COLO829 (cell line): ENCODE measurements at places on chromosomes 5 and 9.
A peak's percentile ranks its signal among the peaks of the same experiment; 100 is the strongest.

DNA sequence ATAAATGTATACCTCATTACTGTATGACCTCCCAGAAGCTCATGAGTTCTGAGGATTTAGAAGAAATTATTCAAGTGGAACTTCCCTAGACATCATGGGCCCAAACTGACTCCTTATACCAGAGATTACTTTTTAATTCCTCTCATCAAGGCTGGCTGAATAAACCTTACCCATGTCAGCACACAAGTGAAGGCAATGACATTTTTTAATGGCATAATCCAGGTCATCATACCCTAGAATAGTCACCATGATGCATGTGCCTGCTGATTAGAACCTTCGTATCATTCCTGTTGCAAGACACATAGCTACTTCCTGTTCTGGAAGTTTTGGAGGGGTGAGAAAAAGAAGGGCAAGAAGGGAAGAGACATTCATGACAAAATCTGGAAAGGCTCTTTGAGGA, 49.8 kb upstream of the IFNK start:
- no peak for DNase-seq

GRCh38 chr5:102767862-102768261, 12.8 kb downstream of the PAM start:
- no peak for DNase-seq

DNA sequence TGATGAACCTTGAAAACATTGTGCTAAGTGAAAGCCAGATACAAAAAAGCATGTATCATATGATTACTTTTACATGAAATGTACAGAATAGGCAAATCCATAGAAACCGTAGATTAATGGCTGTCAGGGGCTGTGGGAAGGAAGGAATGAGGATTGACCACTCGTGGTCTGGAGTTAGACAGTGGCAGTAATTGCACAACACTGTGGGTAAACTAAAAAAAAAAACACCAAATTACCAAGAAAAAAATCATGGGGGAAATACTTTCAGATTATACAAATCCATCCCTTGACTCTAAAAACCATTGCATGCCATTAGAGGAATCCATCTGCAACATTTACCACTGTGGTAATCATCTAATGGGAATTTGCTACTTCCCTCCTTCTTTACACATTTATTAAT, 140.0 kb downstream of the SIL1 start:
- no peak for DNase-seq

DNA sequence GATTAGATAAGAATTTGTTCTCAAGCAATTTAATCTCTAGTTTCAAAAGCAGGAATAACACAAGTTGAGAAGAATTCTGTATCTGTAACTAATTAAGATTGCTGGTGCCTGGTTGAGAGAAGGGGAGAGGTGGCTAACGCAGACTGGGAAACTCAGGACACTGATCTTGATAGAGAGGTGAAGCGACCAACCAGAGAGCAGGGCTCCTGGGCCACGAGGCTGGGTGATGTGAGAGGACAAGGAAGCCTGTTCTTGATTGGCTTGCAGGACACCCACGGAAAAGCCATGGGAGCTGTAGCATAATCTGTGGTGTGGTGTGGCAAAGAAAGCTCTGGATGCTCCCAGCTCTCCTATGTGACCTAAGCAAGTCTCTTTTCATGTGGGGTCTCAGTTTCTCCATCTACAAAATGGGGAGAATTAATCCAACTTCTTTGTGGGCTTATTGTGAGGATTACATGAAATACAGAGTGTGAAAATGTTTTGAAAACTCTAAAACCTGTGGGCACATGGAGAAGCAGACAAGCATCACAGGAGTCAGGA, 594.1 kb upstream of the BRINP1 start:
- peak; percentile 31 for DNase-seq

- no peak for DNase-seq
Observed at GRCh38 chr5:142495531-142495930, 170.7 kb upstream of the SPRY4 start.

DNA sequence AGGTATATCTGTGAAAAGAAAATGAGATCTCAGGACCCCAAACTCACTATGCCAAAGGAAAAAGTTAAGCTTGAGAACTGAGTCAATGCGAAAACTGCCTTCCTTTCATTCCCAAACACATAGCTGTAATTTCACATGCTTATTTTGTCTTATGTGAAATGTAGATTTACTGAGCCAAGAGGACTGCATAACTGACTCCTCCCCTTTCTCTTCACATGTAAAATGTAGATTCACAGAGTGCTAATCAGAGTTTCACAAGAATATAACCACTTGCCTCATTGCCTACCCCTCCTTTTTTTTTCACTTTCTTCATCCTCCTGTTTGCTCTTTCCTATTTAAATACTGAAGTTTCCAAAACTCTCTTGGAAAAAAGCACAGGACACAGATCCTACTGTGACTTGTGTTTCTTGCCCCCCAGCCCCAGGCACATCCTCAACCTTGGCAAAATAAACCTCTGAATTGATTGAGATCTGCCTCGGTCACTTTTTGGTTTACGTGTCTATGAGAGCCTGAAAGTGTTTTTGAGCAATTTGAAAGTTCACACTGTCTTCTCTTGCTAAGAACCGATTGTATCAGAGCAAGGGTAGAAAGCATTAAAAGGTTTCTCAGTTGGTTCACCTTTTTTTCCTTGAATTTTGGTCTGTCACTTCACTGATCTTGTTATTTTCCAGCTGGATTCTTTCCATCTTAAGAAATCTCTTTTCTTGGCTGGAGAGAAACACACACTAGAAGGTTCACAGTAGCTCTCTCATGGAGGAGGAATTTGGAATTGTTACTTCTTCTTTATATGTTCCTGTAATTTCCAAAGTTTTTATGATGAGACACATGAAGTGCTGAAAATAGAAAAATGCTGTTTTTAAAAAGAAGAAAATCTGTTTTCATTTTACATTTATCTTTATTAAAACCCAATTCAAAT, 44.8 kb upstream of the SNAPC3 start:
- no peak for DNase-seq

DNA sequence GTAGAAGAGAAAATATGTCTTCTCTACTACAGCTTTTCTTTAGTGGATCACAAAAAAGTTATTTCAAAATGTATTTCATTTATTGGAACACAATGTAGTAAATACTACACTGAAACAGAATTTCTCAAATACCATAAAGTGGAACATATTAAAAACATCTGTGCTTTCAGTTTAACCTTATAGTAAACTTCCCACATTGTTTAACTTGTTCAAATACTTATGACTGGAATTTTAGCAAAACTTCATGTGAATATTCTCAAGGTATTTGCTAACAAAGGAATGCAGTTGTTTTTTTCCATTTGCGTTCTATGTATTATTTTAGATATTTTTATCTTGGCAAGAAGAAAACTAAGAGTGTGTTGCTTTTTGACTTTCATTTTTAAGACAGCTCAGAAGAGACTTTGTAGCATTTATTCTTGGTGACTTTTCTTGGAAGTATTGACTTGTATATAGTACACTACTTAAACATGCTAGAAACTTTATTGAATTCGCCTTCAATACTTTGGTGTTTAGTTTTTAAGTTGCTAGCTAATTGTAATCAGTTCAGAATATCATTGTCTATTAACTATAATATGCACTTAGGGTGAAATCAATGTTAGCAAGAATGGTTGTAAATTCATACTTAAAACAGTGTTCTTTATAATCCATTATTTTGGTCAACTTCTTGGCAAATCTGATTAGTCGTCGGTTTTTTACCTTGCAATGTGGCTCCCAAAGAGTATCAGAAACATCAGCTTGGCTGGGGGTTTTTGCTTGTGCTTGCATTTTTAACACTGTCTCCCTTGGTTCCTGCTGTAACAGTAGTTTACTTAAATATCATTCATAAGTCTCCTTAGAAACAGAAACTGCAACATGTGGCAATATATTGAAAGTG, 5.0 kb upstream of the RHOBTB3 start:
- no peak for DNase-seq

DNA sequence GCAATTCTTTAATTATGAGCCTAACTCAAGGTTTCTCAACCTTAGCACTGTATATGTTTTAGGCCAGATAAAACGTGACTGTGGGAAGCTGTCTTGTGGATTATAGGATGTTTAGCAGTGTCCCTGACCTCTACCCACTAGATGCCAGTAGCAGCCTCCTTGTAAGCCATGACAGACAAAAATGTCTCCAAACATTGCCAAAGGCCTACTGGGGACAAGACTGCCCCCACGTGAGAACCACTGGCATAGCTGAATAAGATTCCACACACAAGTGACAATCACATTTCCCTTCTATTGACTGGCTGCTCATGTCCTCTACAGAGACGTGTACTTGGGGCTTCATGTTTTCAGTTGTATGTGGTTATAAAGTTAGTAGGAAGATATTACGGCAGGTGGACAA, 55.4 kb downstream of the GOLM1 start:
- no peak for DNase-seq

DNA sequence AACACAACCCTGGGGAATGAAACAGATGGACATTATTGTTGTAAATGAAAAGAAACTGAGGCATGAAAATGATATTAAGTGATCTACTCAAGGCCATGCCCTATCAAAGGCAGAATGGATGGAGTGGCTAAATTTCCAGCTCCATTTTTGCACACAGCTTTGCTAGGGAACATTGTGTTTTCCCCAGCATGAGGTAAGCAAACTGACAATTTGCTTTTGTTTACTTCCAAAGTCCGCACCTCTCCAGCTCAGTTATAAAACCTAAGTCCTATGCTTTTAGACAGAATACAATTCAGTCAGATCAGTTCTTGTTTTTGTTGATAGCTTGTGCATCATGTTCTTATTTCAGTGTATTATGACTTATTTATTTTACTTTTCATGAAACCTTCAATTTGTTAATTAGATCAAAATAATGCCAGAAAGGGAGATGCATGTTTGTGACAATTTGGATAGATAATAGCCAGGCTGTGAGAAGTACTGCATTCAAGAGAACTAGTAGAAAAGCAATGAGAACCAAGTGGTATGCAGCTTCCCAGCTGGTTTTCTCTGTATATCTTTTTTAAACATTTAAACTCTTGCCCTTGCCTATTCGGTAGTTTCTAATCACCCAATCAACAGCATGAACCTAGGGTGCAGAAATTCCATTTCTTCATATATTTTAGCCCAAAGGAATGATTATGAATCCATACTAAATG, 380.8 kb downstream of the SPATA31D1 start:
- DNase-seq = no peak

DNA sequence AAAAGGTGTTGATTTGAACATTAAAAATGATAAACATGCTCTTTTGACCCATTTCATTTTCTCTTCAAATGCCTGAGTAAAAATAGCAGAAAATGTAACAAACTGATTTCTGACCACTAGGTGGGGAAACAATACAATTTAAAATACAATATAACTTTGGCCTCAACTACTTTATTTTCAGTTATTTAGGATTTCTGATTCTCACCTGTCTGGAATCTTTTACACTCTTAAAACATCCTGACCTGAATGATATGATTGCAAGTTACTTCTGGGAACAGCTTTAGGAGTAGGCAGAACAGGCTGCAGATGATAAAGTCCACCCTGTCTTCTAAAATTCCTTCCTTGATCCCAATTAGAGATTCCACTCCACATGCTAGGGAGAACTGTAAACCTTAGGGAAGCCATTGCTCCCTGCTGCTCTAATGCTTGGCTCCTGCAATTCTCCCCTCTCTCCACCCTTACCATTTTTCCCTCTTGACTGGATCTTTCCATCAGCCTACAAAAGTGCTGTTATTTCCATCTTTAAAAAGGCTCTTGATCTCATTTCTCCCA, 70.3 kb downstream of the FYB1 start:
- DNase-seq = no peak

- no peak for DNase-seq
Observed at GRCh38 chr9:93235300-93235960, 51.5 kb downstream of the WNK2 start.

DNA sequence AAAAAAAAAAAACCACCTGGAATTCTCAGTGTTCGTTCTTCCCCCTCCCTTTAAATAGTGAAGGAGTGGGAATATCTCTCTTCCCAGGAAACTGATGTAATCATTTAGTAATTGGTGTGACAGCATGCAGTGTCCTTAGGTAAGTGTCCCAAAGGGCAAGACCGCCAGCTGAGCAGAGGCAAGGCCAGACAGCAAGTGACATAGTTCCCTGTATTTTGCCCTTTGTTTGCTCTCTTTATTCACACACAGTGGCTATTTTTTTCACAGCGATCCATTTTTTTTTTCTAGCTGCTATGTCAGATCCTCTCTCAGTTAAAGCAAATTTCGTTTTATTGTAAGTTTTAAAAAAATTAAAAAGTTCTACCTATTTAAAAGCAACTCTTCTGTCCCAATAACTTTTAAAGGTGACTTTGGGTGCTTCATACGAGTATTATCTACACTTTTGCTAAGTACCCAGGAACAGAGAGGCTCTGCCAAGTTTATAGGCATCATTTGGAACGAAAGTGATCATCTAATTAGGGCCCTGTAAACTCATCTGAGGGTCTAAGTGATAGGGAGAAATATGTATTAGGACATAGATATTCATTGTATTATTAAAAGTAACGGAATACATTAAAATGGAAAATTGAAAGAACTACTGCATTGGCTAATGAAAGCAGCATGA, 98.2 kb upstream of the ALDH1A1 start:
- no peak for DNase-seq

DNA sequence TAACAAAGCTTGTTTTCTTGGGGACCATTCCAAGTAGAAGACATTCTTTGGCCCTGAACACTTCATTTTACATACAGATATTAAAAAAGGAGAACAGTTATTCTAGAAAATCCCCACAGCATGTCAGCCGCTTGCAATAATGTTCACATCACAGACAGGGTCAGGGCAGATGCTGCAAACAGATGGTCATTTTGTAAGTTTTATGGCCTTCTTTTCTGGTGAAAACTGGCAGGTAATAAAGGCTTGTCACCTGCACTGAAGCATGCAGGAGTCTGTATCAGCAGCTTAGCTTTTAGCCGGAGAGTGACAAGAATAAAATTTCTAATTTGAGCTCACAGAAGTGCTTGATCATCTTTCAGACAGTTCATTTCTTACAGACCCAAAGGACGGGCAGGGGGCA, 220.9 kb upstream of the DAP start:
- no peak for DNase-seq

GRCh38 chr5:125210242-125210947, 464.0 kb upstream of the ZNF608 start:
- no peak for DNase-seq
